ENCODE measurements at places on chromosomes 7 and 10.

- no peak for DNase-seq
Observed at GRCh38 chr7:34889951-34890350, 147.3 kb downstream of the DPY19L1 start.

DNA sequence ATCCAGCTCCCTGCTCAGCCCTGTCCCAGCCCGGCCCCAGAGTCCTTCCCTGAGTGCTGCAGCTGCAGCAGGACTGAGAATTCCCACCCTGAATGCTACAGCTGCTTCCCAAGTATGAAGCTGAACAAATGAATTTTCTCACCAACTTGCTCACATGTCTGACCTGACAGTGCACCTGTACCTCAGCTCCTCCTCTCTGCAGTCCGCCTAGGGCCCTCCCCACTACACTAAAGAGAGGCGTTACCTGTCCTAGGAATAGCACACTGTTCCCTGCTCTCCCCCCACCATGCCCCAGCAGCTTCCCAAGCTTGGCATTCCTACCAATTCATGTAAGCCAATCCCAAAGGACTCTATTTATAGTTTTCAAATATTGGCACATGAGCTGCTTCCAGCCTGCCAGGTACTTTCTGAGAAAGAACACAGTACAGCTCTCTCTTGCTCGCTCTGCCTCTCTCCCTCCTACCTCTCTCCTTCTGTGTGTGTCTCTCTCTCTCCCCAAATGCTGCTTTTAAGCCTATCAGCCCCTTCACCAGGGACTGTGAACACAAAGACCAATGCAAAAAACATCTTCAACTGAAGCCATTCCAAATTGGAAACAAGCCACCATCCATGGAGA lies 400.1 kb downstream of the TNS3 start:
- DNase-seq: peak; percentile 10

- DNase-seq: no peak
Observed at GRCh38 chr10:91642831-91643692, 10.2 kb upstream of the PPP1R3C start.

DNA sequence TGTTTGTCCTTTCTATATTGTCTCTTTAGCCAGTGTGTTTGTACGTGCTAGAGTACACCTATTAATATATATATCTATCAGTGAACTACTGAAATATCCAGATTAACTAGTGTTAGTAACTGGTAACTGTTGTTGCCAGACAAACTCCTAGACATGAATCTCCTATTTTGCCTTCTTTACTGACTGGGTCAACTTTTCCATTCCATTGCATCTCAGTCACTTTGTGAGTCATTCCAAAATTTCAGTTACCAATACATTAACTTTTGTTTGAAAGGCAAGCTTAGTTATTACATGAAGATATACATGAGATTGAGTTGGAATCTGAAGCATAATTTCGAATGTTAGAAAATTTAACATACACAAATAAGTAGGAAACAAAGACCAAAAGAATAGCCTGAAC lies 51.4 kb downstream of the BTAF1 start:
- no peak for DNase-seq

DNA sequence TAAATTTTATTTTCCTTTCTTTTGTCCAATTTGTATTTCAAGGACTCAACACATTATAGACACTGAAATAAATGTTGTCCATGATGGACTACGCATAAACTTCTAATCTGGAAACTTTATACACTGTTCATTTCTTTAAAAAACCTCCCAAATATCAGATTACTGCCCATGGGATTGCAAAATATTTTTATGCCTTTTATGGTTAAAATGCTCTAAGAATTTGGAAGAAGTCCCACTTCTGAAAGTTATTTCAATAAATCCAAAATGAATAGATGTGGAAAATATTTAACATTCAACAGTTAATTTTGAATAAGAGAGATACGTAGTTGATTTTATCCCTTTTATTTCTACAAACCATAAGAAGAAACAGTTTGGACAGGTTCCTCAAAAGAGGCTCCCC lies 46.1 kb downstream of the CABCOCO1 start:
- no peak for DNase-seq

GRCh38 chr7:37408291-37409228 lies 40.1 kb downstream of the ELMO1 start:
- DNase-seq: peak; percentile 72

GRCh38 chr7:94683066-94683465 lies 27.1 kb upstream of the SGCE start:
- DNase-seq: no peak

GRCh38 chr10:131536676-131537075 lies 225.2 kb upstream of the TCERG1L start:
- no peak for DNase-seq

DNA sequence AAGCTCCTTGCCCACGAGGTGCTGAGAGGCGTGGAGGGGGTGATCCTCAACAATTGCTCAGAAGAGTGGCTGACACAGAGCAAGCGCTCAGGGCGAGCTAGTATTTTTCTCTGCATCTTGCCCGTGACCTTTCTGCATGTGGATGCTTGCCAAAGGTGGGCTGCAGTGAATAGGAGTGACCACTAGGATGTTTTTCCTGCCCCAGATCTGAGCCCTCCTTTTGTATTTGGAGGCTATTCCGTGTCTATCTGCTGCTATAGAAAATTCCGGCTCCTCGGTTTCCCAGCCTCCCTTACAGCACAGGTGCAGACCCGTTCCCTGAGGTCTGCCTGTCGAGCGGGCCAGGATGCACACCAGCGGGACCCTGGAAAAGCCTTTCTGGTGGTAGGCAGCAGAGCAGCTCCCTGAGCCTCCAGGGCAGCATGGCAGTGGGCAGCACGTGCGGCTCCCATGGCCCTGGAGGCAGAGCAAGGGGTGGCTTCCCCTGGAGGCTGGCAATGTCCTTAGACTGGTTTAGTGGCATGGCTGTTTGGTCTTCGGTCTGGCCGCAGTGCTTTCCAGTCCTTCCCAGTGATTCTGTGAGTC lies 145.1 kb upstream of the PCBD1 start:
- no peak for DNase-seq

DNA sequence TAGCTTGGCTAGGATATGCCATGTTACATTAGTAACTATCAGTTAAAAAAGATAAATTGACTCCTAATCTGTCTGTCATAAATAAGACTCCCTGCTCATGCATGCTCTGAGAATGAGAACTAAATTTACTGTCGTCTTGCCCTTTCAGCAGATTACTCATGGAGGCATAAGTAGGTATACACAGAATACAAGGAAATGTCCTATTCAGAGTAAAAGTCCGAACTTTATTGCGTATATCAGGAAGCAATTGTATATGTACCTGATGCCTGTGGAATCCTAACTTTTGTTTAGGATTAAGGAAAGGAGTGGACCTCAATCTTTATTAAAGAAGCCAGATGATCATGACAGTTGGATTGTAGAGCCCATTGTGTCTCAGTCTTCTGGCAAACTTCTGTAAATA lies 118.6 kb downstream of the THSD7A start:
- no peak for DNase-seq

DNA sequence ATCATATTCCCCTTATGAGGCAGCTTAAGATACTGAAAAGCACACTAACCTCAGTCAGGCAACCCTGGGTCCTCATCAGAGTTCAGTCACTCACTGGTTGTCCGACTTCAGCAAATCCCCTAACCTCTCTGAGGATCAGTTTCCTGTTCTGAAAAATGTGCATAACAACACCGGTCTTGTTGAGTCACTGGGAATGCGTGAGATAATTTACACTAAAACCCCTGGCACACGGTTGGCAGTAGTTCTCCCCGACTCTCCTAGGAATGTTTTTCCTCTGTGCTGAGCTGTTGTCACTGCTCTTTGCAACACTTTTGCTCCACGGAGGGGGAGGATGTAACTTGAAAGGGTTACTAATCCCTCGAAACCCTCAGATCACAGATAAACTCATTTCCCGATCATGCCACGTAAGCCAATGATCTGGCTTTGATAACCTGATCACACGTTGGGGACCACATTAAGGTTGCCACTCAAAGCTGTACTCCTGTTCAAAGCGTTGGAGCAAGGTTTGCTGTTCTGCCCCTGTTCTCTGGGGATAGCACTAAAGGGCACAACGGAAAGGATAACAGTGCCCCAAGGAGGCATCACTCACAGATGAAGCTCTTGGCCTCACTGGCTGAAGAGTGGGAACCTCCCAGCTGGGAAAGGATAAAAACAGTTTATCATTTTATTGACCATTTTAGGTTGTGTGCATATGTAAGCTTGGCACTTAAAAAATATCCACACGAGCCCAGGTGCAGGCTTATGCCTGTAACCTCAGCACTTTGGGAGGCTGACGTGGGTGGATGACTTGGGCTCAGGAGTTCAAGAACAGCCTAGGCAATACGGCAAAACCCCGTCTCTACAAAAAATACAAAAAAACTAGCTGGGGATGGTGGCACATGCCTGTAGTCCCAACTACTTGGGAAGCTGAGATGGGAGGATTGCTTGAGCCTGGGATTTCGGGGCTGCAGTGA lies 5.0 kb upstream of the RBM17 start:
- DNase-seq: no peak

DNA sequence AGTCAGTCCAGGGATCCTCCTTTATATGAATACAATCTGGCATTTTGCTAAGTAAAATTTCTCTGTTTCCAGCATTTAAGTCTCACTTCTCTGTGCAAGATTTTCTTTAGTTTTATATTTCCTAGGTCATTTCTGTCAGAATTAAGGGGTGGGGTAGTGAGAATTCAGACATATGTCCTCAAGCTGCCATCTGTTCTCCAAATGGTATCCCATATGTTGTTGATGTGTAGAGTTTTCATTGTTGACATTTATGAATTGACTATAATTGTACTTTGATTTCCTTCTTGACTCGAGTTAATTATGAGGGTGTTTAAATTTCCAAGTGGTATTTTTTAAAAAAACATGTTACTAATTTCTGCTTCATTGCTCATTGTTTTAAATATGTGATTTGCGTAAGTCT lies 148.8 kb downstream of the NPSR1 start:
- no peak for DNase-seq

- peak; percentile 92 for DNase-seq
Observed at GRCh38 chr10:89032141-89032891, 41.7 kb downstream of the FAS start.

GRCh38 chr10:121886997-121887622 lies 40.7 kb downstream of the ATE1 start:
- DNase-seq: peak; percentile 59

GRCh38 chr10:112338957-112339356 lies 35.0 kb upstream of the ACSL5 start:
- DNase-seq: no peak

DNA sequence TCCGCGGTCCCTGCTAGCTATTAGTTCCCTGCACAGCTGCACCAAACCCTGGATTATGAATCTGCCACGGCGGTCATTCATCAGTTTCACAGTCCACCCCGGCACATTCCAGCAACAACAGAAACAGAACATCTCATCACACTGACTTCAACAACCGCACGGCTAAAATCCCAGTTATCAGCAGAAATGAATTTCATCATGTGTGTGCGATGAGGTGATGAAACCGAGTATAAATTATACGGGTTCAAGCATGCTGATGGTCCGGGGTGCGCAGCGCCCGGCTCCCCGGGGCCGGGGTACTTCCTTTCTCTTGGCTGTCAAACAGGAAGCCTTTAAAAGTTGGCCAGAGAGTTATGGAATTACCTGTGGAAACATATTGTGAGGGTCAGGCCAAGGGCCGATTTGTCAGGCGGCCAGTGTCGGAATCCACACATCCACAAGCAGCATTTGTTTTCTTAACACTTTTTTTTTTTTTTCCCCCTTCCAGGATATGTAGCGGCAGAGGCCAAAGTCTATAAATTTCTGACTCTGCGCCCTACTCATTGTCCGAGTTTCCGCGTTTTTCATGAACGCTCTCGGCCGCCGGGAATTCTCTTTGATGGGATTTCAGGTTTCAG lies 420.9 kb upstream of the MGMT start:
- DNase-seq: no peak

GRCh38 chr10:108393089-108393488 lies 1228.6 kb upstream of the SORCS1 start:
- DNase-seq: no peak

GRCh38 chr10:71015674-71016073 lies 127.3 kb upstream of the PCBD1 start:
- DNase-seq: peak; percentile 56

DNA sequence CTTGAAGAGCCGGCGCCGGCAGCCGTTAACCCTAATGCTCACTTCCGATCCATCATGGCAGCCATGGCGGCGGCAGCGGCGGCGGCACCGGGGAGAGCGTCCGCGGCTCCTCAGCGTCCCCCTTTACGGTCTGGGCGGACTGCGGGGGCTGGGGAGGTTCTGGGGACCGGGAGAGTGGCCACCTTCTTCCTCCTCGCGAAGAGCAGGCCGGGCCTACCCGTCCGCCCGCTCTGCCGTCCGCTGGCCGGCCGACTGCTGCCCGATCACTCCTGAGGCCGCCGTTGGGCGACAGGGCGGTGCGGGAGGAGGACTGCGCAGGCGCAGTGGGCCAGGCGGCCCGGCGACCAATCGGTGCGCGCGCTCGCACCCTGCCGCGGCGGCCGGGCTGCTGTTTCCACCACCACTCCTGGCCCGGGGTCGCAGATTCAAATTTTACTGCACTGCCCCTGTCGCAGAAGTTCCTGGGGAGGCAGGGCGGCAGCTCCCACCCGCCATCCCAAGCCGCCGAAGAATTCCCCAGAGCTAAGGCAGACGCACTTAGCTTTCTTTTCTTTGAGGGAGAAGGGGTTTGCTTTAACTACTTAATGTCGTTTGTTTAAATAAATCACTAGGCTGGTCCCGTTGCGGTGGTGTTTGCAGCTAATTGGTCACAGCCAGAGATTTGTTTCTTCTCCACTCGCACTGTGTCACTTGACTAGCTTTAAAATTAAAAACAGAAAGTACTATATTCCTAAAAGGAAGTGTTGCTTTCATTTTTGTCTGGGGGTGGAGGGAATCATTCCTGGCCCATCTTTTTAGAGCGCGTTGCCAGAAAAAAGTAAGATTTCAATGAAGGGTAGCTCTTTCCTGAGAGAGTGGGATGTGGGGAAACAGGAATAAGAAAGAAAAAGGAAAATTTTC lies at the start of gene KIF5B:
TSS of gene KIF5B (minus strand) at position 290 of the 900 bp plus-strand sequence. CDS start 452 bp downstream, outside the sequence.
- peak; percentile 94 for DNase-seq

DNA sequence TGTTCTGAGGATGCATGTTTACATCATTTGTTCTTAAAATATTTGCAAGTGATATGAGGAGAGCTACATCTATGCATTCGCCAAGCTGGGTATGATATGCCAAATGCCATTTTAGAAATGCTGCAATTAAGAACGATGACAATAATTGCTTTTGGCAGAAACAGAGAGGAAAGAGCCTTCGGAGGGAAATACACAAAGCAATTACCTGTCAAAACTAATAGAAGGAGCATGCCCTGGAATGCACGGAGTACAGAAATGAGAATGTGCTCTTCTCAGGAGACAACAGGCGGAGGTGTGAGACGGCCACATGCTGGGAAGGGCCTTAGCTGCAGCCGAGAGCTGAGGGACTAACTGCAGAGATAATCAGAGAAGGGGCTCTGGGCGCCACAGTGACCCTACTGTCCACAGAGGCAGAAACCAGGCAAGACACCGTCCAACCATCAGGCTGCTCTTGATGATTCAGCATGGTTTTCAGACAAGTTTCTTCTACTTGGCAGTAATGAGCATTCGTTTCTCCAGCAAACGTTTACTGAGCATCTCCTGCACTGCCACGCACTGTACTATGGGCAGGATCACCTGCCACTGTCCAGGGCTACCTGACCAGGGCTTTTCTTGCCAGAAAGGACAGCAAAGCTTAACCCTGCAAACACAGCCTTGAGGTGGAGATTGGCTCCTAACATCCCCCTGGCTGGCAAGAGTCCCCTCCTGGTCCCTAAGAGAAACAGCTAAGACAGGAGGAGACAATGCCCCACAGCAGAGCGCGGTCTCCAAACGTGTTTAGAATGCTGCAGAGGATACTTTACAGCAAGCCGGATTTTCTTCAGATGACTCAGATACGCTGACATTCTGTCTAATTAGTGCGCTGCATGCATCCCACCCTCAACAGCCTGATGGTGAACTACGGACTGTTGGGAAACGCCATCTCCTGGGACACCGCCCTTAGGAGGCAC lies 18.1 kb downstream of the VIPR2 start:
- no peak for DNase-seq

- DNase-seq: no peak
Observed at GRCh38 chr10:5540080-5540479, 15.3 kb downstream of the CALML3 start.

Measured in suppressor macrophage treated with lipopolysaccharide for 1 hour (primary cell).